ENCODE measurements at places on chromosomes 16 and 17.
A peak's percentile ranks its signal among the peaks of the same experiment; 100 is the strongest.

DNA sequence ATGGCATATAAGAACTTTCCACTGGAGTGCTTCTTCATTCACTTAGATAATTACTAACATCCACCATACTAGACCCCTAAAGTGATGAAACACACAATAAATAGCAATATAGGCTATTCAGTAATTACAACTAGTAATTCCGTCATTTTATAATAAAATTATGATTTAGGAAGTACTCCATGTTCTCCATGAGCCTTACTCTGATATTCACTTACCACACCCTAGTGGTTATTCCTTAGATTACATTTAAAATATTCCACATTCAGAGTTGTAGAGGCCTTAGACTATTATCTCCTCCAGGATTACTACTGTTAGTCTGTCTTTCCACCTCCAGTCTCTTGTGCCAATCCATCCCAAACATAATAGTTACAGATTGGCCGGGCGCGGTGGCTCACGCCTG, 62.4 kb downstream of the STH start:
- ATAC-seq = no peak

DNA sequence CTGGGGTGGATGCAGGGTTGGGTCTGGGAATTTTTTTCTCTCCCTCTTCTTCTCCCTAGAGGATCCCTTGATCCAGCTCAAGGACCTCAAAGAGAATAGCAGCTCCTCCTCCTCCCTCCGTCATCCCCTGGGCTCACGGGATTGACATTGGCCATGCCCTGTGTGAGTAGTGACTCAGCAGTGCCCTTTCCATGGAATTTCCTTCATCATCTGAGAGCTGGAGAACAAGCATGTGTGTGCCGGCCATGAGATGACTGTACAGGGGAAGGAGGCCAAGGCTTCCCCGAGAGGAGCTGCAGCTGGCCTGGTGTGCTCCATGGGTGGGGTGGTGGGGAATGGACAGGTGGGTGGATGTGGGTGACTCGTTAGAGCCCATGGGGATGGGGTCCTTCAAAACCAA, 8.9 kb upstream of the WSCD1 start:
- no peak for ATAC-seq

GRCh38 chr17:80724775-80725266, 180.2 kb downstream of the RPTOR start:
- ATAC-seq = no peak

DNA sequence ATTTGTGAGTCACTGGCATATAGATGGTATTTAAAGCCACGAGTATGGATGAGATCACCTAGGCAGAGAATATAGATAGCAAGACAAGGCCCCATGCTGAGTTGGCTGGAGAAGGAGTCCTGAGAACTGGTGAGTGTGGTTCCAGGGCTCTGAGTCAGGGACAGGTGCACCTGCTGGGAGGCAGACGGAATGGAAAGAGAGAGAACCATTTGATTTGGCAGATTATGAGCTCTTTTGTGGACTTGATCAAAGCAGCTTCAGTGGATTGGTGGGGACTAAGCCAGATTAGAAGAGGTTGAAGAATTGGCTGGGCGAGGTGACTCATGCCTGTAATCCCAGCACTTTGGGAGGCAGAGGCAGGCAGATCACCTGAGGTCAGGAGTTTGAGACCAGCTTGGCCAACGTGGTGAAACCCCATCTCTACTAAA, 4.3 kb upstream of the C16orf92 start:
- peak; percentile 22 for ATAC-seq

DNA sequence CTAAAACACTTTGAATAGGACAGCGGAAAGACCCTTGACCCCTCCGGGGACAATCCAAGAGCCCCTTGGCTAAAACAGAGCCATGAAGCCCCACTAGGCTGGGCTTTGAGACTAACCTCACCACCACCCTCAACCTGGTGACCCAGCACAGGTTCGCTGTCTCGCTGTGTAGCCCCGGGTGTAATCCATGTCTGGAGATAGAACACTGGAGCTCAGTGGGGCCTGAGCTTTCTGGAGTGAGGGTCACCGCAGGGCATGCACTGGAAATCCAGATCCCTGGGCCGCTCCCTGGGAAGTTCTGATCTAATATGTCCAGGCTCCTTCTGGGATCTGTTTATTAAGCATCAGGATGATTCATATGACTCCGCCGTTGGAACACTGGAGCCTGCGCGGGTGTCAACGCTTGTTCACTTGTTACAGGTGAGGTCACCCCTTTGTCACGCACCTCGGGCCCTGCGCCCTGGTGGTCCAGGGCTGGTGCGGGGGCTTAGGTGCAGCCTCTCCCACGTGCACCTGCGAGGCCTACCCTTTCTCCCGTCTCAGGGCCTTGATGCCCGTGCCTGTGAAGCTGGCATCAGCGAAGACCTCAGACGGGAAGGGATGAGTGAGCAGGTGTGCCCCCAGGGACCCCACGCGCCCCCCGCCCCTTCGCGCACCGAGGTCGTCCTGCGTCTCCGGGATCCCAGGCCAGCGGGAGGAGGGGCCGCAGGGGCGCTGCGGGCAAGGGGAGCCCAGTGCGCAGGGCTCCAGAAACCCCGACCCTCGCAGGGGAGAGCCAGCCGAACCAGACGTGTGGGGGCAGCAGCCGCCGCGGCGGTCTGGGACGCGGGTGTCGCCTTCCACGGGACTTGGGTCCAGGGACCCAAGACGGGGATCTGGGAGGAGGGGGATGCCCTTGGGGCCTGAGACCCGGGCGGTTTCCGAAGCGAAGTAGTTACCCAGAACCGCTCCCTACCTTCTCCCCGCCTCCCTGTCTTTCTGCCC, 224.1 kb upstream of the FOXF1 start:
- ATAC-seq = no peak

- ATAC-seq = no peak
Observed at GRCh38 chr17:45734598-45734997, 49.5 kb upstream of the CRHR1 start.

DNA sequence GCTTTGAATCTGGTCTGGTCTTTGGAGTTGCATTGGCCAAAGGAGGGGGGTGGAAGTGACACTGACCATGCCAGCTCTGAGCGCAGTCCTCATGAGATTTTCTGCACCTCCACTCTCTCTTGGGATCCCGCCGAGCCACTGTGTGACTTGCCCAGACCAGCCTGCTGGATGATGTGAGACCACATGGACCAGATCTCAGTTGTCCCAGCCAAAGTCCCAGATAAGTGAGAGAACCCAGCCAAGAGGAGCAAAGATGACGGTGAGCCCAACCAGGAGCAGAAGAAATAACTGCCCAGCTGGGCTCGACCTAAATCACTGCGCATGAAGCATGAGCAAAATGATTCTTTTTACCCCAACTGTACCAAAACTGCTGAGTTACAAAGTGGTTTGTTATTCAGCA, 96.5 kb upstream of the ERCC4 start:
- ATAC-seq = no peak

- ATAC-seq = no peak
Observed at GRCh38 chr17:45404870-45405249, 27.8 kb downstream of the ARHGAP27 start.

DNA sequence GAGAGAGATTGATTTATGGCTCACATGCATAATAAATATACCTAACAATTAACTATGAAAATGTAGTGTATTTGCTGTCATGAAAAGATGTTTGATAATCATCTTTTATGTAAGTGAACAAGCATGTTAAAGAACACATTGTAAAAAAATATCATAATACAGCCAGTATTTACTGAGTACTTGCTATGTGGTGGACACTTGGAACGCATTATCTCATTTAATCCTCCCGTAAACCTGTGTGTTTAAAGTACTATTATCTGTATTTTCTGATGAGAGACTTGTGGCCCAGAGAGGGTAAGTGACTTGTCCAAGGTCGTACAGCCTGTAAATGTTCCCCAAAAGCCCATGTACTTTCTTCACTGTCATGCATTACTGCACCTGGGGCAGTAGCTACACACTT, 70.7 kb downstream of the PRKCA start:
- ATAC-seq = no peak

- no peak for ATAC-seq
Observed at GRCh38 chr16:89805136-89805905, 11.1 kb downstream of the FANCA start.

GRCh38 chr17:79949656-79950209, 85.9 kb downstream of the TBC1D16 start:
- no peak for ATAC-seq

GRCh38 chr17:43068570-43069367, 43.7 kb downstream of the RND2 start:
- no peak for ATAC-seq

DNA sequence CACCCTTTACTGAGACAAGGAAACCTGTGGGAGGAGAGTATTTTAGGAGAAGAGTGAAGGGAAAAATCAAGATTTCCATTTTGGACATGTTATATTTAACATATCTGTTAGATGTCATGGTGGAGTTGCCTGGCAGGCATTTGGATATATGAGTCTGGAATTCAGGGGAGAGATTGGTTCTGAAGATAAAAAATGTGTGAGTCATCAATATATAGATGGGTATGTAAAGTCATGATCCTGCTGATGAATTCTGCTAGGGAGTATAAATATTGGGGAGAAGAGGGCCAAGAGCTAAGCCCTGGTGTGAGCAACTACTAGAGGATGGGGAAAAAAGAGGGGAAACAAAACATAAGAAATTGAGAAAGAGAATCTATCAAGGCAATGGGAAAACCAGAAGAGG, 151.3 kb upstream of the SOX9 start:
- ATAC-seq = no peak

DNA sequence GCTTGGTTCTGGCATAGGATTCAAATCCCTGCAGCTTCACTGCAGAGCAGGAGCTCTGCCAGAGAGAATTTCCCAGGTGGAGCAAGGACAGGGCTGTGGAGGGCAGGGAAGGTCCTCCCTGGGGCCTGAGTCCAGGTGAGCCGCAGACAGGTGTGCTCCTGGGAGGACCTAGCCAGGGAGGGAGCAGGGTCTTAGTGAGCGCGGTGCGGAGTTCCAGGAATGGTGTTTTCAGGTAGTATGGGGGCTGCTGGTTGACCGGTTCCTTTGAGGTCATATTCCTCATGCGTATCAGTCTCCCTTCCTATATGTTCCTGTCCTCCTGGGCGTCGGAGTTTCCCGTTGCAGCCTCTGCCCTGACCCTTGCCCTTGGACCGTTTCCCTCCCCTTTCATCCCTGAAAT, 813.3 kb downstream of the KCNJ18 start:
- ATAC-seq = no peak

DNA sequence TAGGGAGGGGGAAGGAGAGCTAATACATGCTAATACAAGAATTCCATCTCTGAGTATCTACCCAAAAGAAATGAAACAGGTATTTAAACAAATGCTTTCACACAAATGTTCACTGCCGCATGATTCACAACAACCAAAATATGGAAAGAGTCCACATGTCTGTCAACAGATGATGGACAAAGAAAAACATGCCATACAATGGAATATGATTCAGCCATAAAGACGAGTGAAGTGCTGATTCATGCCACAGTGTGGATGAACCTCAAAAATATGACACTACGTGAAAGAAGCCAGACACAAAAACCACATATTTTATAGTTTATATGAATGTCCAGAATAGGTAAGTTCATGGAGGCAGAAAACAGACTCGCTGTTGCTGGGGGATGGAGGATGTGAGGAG, 321.4 kb downstream of the FOXL1 start:
- no peak for ATAC-seq

GRCh38 chr17:80204626-80205468, 15.3 kb downstream of the SGSH start:
- ATAC-seq = no peak

GRCh38 chr16:77991701-77992100, 30.6 kb upstream of the CLEC3A start:
- no peak for ATAC-seq

- ATAC-seq = no peak
Observed at GRCh38 chr17:18066866-18067265, 20.9 kb upstream of the DRG2 start.

DNA sequence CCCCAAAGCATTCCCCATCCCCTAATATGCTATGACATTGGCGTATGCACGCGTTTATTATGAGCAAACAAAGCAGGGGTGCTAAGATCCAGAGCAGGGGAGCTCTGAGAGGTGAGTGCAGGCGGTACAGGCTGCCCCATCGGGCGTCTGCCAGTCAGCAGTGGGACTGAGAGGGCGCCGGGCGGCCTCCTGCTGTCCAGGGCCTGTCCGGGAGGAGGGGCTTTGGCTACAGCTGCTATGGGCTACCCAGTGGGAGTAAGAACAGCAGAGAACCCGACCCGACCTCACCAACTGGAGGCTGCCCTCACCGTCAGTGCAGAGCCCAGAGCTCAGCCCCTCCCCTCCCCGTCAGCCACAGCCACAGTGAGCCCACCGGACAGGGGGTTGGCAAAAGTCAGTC, 18.5 kb upstream of the AATK start:
- ATAC-seq = no peak

DNA sequence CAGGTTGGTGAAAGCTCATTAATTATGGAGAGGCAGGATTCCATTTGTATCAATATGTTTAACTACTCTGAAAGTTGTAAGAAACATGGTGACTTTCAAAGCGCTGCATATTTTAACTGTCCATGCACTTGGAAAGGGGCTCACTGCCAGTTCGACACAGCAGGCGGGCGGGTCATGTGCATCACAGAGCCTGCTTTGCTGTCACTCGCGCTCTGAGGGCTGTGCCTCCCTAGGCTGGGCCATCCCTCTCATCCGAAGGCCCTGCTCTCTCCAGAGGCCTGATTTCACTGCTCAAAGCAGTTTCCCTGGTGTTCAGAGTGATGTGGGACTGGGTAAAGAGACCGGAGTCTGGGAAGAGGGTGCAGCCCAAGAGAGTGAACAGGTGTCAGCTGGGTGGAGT, 422.0 kb upstream of the MON1B start:
- no peak for ATAC-seq

GRCh38 chr16:84042879-84043485, 387 bp upstream of the SLC38A8 start:
- ATAC-seq = no peak

- ATAC-seq = no peak
Observed at GRCh38 chr17:72492494-72492893, 371.7 kb downstream of the SOX9 start.

- no peak for ATAC-seq
Observed at GRCh38 chr17:35949401-35949800, 5.9 kb upstream of the LYZL6 start.

- ATAC-seq = peak; percentile 45
Observed at GRCh38 chr17:561116-561515, 153.5 kb downstream of the VPS53 start.

- no peak for ATAC-seq
Observed at GRCh38 chr16:25151996-25152395, 40.5 kb downstream of the LCMT1 start.

GRCh38 chr17:2102931-2103809, 48.3 kb downstream of the HIC1 start:
- ATAC-seq = no peak

Data from activated CD4-positive, CD25-positive, alpha-beta regulatory T cell treated with anti-CD3 and anti-CD28 coated beads, Interleukin-2, amount 50 U/mL, for 24 hours (primary cell).